ENCODE measurements at places on chromosomes 16 and 17.

DNA sequence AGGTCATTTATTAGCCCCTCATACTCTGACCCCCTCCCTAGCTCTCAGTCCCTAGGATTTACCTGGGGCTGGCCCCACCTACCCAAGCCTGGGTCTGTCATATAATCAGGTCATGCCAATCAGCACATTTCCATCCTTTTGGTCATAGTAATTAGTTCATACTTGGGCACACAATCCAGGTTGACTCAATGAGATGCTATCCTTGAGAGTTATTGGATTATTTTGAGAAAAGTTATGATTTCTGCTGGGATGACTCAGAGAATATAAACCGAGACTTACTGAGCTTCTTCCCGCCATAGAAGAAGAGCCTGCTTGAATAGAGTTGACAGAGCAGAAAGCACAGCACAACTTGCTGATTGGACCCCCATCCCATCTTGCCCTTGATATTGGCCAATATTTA, 331.5 kb downstream of the CBLN1 start:
- no peak for DNase-seq

GRCh38 chr16:4962716-4963115, 4.6 kb downstream of the SEC14L5 start:
- DNase-seq: no peak

DNA sequence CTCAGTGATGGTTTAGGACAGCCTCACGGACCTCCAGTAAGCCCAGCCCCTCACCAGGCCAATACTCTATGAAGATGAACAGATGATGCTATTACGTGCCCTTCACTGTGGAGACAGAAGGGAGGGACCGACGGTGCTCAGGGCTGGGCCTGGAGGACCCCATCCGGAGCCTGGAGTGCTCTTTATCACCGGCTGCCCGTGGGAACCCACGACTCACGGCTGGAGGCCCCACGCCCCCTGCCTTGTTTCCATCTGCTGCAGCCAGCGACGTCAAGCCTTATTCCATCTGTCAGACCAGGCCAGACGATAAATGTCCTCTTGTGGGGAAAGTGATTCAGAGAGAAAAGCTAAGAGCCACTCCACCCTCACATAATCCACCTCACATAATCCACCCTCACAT, 4.0 kb upstream of the TIMM22 start:
- DNase-seq: no peak

GRCh38 chr16:87255866-87256265, 61.3 kb downstream of the C16orf95 start:
- no peak for DNase-seq

- DNase-seq: no peak
Observed at GRCh38 chr16:29983420-29984136, 9.9 kb downstream of the TAOK2 start.

- no peak for DNase-seq
Observed at GRCh38 chr16:72992142-72992601, 55.8 kb downstream of the ZFHX3 start.

DNA sequence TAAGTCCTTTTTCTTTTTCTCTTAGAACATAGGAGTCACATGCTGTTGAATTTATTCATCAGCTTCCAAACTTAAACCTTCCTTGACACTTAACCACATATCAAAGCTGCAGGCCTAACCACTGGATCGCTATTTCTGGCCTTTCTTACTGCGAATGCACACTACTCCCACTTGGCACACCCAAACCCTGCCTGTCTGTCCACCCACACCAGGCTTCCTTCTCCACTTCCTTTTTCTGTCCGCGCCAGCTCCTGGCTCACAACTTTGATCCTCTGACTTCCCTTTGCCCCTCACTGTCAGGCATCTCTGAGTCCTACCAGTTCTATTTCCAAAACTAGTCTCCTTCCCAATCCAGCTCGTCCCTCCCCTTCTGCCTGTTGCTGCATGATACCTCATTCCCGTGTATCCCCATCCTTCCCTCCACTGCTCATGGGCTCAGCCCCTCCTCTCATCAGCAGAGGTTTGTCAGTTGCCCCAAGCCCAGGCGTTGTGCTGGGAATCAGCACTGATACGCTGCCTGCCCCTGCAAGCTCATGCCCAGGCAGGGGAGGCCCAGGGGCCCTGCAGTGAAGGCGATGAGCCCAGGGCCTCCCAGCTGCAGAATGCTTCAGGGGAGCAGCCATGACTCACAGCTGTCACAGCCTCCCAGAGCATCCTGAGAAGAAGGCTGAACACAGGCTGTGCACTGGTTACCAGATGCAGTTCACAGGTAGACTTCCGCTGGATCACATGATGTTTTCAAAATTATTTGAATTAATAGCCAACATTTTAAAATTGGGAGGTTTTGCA, 179.8 kb downstream of the KATNIP start:
- peak; percentile 94 for DNase-seq

DNA sequence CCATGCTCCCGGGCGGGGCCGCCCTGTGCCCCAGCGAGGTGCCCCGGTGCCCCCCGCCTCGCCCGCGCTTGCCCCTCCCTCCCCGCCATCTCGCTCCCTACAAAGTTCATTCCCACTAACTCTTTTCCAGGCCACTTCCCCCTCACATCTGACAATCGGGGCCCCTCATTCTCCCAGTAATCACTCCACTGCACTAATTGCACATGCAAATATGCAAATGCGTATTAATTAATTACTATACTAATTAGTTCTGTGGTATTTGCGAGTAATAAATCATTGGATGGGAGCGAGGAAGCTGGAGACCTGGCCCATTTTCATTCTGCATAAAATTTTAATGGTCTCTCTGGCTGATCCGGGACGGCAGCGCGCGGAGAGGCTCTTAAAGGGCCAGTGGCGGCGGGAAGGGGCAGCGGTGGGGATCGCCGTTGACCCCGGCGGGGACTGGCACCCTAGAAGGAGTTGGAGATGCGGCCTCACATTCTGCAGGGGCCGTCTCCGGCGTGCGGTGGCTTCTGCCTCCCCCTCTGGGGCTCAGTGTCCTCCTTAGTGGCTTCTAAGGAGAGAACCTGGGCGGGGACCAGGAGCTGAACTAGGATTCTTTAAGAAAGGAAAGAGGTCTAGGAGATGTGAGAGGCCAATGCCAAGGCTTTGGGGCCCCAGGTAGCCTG, 8.4 kb upstream of the PPP1R1B start:
- no peak for DNase-seq

- DNase-seq: no peak
Observed at GRCh38 chr17:43661699-43662412, at the start of gene MEOX1. Gene MEOX1, minus strand, starts transcription at chr17:43661922. Its CDS starts 388 bp downstream, at chr17:43661534.

- peak; percentile 11 for DNase-seq
Observed at GRCh38 chr16:11386791-11387546, 41.7 kb downstream of the RMI2 start.

GRCh38 chr16:59522826-59523225, 788.7 kb upstream of the GOT2 start:
- DNase-seq: no peak

DNA sequence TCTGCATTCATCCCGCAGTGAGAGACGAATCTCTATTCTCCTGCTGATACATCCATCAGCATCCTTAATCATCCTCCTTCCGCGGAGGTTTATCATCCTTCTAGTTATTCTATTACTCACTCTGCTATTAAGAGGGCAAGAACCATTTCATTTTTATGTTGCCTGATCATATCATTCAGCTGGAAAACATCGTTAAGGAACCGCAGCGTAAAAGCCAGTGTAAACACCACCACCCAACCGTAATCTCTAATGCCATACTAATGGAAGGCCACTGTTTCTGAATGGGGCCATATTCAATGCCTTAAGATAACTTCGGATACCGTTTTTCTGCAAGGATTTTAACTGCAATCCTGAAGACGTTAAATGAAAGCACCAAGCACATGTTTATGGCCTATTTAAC, 36.7 kb upstream of the ERCC4 start:
- DNase-seq: no peak

GRCh38 chr16:28917095-28917494, 7.9 kb downstream of the RABEP2 start:
- no peak for DNase-seq

DNA sequence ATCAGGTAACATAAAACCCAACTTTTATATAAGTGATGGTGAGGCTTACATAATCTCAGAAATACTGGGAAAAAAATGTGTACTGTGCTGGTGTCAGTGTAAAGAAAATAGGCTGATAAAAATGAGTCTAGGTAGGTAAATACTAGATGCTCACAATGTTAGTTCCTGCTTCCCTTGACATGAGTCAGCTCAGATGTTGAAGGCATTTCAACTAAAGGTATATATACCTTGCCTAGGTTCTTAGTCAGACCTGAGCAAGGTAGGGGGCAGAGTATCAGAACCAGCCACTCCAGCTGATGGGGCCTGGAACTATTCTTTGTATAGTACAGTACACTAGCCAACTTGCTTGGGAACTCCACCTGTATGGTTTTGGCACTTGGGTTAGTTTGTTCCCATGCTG, 51.0 kb upstream of the CA10 start:
- DNase-seq: no peak

DNA sequence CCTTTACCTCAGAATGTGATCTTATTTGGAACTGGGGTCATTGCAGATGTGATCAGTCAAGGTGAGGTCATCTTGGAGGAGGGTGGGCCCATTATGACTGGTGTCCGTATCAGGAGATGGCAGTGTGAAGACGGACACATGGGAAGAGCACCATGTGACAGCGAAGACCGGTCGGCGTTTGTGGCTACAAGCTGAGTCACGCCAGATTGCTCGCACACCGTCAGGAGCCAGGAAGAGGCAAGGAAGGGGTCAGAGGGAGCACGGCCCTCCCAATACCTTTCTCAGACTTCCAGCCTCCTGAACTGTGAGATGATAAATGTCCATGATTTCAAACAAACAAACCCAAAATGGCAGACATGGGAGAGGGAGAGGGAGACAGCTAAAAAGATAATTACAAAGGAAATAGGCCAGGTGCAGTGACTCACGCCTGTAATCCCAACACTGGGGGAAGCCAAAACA, 13.2 kb downstream of the STARD3 start:
- no peak for DNase-seq

DNA sequence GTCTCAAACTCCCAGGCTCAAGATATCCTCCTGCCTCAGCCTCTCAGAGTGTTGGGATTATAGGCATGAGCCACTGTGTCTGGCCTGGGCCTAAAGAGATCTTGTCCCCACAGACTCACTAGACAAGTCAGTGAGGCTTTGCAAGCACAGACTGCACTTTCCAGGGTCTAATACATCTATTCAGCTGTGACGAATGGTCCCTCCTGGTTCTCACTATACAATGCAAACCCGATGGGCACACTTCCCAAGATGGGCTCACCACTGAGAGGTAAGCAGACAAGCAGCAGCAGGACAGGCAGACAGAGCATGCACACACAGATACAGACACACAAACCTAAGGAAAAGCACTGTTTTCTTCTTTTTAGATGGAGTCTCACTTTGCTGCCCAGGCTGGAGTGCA, 8.8 kb downstream of the MBTPS1 start:
- no peak for DNase-seq

DNA sequence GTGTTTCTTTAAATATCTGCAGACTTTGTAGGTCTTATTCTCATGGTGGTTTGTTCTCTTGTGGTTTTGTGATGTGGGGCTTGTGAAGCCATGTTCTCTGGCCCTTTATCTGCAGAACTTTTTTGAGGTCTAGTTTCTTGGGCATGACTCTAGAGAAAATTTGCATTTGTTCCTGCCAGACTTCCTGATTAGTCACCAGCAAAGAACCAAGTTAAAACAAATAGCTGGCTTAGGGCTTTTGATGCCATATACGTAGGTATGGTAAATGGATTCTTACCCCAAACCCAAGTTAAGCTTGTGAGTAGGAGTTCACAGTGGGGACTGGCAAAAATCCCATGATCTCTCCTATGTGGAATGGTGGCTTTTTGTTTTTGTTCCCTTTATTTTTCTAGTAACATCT, 68.7 kb upstream of the IRX3 start:
- no peak for DNase-seq

DNA sequence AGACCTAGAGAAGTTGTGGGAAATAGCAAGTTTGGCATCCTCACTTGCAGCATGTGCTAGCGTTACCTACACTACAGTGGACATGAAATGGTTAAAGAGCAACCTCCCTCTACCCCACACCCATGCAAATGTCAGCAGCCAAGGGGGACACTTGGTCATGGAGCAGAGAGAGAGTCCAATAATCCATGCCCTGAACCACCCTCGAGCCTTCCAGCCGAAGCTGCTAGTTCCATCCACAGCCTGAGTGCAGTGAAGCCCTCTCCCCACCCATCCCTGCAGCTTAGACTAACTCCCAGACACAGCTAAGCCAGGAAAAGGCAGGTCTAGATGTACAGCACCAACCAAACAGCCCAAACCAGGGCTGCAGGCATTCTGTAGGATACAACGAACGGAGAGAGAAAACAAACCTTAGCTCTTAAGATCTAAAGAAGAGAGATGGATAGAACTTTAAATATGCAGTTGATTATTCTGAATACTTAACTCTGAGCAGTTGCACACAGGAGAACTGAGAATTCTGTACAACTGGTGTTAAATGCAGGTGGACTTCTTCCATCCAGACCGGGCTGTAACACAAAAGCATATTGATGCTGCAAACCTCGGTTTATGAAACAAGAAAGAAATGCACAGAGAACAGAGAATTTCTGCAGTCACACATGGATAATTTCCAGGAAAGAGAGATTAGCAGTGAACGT, 93.8 kb downstream of the SALL1 start:
- no peak for DNase-seq

- DNase-seq: no peak
Observed at GRCh38 chr17:48294020-48294805, 135.8 kb downstream of the SKAP1 start.

- DNase-seq: no peak
Observed at GRCh38 chr16:67406111-67406971, 9.9 kb downstream of the ZDHHC1 start.

- no peak for DNase-seq
Observed at GRCh38 chr17:27544350-27545131, 86.4 kb upstream of the LGALS9 start.

DNA sequence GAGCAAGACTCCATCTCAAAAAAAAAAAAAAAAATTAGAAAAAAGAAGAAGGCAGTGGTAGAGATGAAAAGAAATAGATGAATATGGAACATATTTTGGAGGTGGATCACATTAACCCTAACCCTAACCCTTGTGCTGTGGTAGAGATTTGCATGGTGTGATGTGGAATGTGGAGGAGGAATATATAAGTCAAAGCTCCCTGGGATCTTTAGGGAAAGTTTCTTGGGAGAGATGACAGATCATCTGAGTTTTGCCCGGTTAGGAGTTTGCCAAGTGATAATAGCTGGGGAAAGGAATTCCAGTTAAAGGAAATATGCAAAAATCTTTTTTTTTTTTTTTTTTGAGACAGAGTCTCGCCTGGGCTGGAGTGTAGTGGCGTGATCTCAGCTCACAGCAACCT, 13.0 kb upstream of the BLMH start:
- no peak for DNase-seq

DNA sequence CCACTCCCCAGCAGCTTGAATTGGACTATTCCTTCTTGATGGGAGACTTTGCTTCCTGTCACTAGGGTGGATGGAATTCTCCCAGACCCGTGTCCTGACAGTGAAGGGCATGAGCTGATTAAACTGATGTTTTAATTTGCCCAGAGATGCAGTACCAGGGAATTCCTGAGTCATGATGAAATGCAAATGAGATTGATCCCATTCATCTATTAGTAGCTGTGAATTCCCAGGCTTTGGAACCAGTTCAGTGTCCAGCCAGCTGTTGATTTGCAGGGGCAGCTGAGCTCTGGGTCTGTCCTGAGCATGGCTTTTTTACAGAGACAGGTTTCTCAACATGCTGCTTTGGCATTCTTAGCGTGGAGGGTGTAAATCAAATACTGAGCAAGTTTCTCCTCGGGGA, 157.9 kb downstream of the PITPNC1 start:
- DNase-seq: no peak
